NCI-H2107 (cell line): ENCODE measurements at places on chromosomes 5 and 9.

DNA sequence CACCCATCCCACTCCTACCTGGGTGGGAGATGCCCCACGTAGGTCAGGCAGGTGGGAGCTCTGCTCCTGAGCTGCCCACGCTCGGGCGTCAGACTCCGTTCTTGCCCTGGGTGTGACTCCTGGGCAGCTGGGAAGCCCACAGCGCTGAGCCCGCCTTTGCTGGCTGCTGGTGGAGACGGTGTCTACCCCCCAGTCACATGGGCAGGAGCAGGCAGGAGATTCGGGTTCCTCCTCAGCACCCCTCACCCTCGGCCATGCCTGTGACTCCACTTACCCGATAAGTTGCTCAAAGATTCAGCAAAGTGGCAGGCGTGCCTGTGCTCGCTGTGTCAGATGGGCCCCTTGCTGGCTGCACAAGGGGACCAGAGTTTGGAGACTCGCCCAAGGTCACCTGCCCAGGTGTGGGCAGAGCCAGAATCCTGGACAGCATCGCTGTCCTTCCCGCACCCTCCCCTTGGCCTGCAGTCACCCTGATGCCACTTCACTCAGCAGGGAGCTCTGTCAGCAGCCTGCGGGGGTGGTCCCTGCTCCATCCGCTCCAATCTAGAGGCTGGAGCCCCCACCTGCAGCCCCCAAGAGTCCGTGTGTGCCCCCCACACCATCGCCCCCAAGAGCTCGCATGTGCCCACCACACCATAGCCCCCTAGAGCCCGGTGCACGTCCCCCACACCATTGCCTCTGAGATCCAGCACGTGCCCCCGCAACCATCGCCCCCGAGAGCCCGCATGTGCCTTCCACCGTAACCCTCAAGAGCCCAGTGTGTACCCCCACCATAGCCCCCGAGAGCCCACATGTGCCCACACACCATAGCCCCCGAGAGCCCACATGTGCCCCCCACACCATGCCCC, 4.2 kb downstream of the LCN1 start:
- no peak for DNase-seq

- no peak for DNase-seq
Observed at GRCh38 chr9:10566848-10567247, 46.0 kb downstream of the PTPRD start.

DNA sequence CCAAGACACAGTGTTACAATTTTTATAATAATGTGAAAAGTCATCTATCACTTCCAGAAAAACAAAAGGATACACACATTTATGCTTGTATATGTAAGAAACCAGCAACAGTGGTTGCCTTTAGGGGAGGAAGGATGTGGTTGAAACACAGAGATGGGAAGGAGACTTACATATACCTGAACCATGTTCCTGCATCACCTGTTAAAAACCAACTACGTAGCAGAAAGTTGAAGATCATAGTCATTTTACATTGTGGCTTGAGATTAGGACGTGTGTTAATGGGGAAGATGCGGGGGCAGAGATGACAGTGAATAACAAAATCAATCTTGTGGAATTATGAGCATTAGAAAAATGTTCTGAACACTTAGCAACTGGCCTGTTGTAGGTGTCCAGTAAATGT, 307.3 kb downstream of the MLLT3 start:
- no peak for DNase-seq

DNA sequence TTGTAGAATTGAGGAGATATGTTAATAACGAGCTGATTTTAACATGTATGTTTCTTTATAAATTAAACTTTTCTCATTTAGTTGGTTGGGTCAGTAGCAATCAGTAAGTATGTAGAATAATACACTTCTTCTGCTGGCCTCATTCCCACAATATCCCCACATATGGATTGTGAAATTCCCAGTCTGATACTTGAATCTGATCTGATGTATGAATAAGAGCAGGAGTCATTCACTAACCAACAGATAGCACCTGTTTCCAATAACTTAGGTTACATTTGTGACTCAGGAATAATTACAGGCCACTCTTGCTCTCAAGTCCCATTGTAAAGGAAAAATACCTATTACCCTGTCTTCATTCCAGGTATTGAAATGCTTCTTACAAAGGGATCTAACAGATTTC, 23.9 kb downstream of the SLC36A1 start:
- no peak for DNase-seq

GRCh38 chr9:124594225-124594624, 87.0 kb upstream of the NR5A1 start:
- no peak for DNase-seq

GRCh38 chr5:137935190-137935589, 45.9 kb downstream of the PKD2L2 start:
- DNase-seq, result no peak

DNA sequence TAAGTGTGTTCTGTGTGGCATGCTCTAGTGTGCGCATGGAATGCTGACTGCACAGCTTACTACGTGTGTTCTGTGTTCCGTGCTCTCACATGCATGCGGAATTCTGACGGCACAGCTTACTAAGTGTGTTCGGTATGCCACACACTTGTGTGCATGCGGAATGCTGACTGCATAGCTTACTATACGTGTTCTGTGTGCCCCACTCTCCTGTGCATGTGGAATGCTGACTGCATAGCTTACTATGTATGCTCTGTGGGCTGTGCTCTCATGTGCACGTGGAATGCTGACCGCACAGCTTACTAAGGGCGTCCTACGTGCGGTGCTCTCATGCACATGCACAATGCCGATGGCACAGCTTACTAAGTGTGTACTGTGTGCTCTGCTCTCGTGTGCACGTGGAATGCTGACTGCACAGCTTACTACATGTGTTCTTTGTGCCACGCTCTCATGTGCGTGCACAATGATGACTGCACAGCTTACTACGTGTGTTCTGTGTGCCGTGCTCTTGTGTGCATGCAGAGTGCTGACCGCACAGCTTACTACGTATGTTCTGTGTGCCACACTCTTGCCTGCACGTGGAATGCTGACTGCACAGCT, 548.9 kb downstream of the IRX1 start:
- DNase-seq, result no peak
